Stimulated activated CD8-positive, alpha-beta memory T cell treated with anti-CD3 and anti-CD28 coated beads, Interleukin-7, amount 100 ng/mL, for 24 hours (primary cell): ENCODE measurements at places on chromosomes 16 and 17.

GRCh38 chr17:10579270-10579669, 29.8 kb upstream of the MYH2 start:
- no peak for DNase-seq

DNA sequence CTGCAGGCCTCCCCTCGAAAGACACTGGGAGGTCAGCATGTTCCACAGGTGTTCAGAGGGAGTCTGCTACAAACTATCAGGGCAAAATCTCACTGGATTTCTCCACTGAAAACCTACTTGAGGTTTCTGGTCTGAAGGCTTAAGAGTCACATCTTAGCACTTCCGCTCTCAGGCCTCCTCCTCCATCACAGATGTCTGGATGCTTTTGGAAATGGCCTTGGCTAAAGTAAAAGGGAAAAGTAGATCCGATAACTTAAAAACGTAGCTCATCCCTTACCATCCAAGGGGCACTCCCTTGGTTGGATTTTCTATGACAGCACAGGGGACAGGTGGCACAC, 14.4 kb downstream of the GINS2 start:
- DNase-seq, result no peak

DNA sequence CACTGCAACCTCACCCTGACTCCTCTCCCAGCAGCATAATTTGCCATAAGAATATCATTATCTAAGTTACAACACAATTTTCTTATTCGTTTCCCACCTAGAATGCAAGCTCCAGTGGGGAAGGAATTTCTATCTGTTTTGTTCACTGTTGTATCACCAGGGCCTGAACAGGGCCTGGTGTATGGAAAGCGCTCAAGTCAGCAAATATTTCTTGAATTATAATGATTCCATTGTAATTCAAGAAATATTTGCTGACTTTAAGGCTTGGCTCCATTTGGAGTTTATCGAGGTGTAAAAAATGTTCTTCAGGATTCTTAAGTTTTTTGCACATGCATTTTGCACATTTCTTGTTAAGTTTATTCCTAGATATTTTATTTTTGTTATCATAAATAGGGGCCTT, 58.4 kb downstream of the RBFOX3 start:
- no peak for DNase-seq

DNA sequence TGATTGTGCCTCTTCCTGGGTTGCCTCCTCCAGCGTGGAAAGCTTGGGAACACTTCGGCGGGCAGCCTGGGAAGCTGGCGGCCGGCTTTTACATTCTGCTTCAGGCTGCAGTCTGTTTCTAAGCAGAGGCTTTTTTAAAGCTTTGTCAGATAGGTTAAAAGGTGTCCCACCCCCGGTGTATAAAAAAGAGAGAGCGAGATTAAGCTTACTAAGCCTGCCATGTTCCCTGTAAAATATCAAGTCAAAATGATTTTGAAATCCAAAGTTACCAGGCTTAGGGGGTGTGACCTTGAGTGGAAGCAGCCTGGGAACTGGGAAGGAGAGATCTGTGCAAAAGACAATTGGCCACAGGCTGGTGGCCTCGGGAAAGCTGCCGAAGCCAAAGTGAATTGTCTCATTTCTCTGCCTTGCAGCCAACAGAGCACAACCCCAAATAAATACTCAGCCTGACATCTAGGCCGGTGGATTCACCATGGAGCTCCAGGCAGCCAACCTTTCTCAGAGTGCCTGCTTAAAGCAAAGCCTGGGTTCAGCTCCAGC, 254.5 kb downstream of the FTO start:
- no peak for DNase-seq

DNA sequence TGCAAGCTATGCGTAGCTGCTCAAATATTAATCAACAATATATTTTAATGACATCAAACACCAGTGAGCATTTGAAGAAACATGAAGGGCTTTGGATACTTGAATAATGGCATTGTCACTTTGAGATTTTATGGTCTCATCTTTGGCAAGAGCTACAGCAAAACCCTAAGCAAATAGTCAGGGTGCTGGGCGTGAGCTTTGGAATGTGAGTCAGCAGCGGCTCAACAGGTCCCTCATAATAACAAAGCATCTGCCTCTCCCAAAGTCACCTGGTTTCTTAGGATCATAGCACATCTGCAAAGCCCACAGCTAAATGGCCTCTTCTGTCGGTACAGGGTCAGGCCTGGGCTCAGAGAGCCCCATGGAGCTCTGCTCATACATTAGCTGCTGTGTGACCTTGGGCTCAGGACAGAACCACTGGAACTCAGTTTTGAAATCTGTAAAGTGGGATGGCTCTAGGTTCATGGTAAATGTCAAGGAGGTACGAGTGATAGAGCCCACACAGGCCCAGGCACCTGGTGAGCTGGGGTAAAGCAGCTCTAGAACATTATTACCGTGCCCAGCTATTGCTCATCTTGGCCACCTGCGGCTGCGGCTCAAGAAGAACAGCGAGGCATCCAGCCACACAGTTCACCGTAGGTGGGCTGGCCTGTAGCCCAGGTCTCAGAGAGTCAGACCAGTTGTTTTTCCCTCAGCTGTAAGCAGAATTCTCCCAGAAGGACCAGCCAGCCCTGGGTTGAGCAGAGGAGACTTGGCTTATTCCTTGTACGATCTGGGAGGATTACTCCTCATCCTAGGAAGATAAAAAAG, 544.5 kb upstream of the CDH11 start:
- no peak for DNase-seq

DNA sequence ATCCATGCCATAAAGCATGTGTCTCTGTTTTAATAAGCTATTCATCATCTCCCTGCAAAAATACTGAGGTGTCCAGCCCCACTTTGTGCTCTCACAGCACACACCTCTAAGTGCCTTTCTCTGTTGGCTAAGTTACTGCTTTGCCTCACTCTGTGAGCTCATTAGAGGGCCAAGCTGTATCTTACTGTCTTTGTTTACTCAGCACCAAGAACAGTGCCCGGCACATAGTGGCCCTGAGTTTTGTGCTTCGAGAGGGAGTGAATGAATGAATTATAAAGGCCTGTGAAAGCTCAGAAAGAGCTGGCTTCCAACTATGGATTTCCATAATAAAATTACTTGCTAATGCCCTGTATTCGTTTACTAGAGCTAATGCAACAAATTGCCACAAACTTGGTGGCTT, 50.2 kb upstream of the NOG start:
- no peak for DNase-seq

- DNase-seq, result no peak
Measured at GRCh38 chr17:61496174-61496956, 44.1 kb downstream of the TBX4 start.

- peak; percentile 13 for DNase-seq
Measured at GRCh38 chr17:64320613-64321553, 57.8 kb upstream of the TEX2 start.

DNA sequence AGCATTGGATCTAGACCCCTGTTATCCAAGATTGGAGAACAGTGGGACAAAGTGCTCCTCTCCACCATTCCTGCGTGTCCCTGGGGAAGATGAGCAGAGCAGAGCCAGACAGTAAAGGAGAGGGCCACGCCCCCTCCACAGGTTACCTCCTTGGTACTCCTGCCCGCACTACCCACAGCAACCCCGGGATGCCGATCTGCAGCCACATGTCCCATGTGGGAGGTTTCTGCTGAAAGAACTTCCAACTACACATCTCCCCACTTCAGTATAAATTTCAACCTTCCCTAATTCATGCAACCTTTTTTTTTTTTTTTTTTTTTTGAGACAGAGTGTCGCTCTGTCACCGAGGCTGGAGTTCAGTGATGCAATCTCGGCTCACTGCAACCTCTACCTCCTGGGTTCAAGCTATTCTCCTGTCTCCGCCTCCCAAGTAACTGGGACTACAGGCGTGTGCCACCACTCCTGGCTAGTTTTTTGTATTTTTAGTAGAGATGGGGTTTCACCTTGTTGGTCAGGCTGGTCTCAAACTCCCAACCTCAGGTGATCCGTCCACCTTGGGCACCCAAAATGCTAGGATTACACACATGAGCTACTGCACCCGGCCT, 2.3 kb downstream of the RAB37 start:
- no peak for DNase-seq

- DNase-seq, result peak; percentile 62
Measured at GRCh38 chr17:27473748-27474609, 17.7 kb downstream of the KSR1 start.

DNA sequence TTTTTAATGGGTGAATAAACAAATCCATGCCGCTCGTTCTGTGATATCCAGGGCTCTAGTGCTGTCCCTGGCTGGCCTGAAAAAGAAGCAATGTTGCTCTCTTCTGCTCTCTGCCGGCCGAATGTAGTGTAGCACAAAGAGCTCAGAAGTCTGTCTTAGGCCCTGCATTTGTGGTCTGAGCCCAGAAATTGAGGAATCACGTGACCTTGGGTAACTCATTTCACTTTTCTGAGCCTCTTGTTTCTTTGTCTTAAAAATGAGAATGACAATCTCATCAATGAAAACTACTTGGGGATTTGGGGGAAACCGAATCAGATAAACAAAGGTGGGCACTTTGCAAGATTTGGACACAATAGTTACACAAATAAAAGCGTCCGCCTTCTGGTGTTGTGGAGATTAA, 381.6 kb upstream of the ASIC2 start:
- DNase-seq, result peak; percentile 16

GRCh38 chr16:19860166-19861041, 24.2 kb downstream of the GPRC5B start:
- DNase-seq, result no peak

GRCh38 chr16:57373117-57373947, 1.0 kb downstream of the CX3CL1 start:
- DNase-seq, result no peak

GRCh38 chr16:68346892-68347480, 36.2 kb downstream of the PRMT7 start:
- no peak for DNase-seq

DNA sequence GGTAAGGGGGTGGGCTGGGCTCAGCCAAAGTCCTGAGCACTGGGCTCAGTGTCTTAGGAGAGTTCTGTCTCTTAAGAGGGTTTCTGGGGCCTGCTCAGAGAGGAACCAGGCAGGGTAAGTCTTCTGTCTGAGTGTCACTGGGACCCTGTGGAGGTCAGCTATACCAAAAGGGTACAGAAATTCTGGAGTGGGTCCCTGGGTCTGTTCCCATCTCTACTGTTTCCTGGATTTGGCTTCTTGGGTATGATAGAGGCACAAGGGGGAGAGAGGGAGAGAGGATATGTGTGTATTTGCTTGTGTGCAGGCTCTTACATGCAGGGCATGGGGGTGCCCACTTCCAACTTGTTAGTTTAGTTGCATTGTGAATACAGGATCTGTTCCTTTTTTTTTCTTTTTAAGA, 1.6 kb downstream of the E2F4 start:
- DNase-seq, result no peak

DNA sequence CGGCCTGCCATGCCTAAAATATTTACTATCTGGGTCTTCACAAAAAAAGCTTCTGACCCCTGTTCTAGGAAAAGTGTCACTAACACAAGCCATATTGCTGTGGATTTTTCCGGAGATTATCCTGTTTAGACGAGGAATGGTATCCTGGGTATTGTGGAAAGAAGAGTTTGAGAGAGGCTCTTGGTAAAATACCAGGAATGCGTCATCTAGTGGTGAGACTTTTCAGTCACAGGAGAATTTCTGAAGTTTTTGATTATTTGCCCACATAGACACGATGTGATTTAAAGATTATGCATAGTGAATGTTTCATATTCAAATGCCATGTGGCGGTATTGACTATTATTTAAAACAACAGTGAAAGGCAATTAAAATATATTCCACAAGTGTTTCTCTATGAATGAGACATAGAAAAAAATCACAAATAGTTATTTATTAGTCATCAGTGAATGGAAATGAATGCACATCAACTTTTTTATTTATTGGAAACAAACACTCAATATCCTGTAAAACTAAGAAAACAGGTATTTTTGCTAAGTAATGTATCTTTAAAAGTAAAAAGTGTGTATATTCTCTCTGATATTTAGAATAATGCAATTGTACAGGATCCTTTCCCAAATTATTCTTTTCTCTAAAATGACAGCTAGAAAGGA, 7.8 kb downstream of the KRT28 start:
- no peak for DNase-seq
